ENCODE measurements at places on chromosomes 12 and 14.

DNA sequence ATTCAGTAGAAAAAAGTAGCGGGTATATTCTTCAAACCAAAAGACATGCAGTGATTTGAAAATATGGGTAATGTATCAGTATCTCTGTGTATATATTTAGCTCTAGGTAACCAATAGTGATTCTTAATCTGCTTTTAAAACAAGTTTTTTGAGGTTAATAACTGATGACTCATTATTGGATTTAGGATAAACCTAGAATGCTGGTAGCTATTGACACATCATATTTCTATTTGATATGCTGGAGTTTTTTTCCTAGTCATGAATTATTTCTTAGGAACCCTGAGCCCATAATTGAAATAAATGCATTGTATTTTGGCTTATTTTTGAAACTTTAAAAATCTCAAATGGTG lies 15.5 kb downstream of the ARF6 start:
- no peak for DNase-seq

DNA sequence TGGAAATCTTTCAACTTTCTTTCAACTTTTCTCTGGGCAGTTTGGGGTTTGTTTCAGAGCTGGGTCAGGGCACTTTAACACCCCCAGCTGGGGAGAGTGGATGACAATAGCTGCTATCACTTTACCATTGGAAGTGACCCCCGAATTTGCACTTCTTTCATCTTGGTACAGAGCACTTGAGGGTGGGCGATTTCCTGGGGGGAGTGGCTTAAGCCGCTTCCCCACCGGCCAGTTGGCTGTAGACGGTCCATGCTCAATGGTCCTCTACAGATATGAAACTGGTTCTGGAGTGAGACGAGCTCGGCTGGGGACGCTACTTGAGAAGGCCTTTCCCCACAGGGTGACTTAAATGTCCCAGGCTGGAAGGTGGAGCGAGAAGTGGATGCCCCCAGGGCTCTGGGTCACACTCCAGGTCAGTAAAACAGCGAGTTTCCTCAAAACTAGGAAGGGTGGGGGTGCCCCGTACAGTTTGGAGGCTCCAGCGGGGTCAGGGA lies at the start of gene VRTN:
Gene VRTN, plus strand, starts transcription at position 231 of the 494 bp plus-strand sequence. CDS start 8,313 bp downstream, outside the sequence.
- no peak for DNase-seq

- no peak for DNase-seq
These were observed 40.2 kb downstream of the UBE3B start for GRCh38 chr12:109517619-109518018.

GRCh38 chr14:49893309-49894213 lies 679 bp downstream of the ARF6 start:
- peak; percentile 20 for DNase-seq
